ENCODE measurements at places on chromosomes 12 and 14. TPM values are rescaled to one million over a fixed set of nuclear protein-coding genes. Genes with fewer than 3 reads are reported as not detected.

- no peak overlapping the region for H3K4me3 ChIP-seq
- H3K27ac ChIP-seq: no peak overlapping the region
- H3K4me1 ChIP-seq: no peaks in the 10 kb centered on the region
- DNase-seq: no peak
Observed at GRCh38 chr14:48726080-48726642, 860.0 kb downstream of the RPS29 start.

GRCh38 chr12:130249376-130249775 lies 87.1 kb downstream of the FZD10 start:
- no peaks in the 10 kb centered on the region for H3K36me3 ChIP-seq
- no peaks in the 10 kb centered on the region for H3K27me3 ChIP-seq
- H3K4me1 ChIP-seq: no peaks in the 10 kb centered on the region

GRCh38 chr12:76946446-76946845 lies 67.6 kb upstream of the CSRP2 start:
- H3K4me3 ChIP-seq: no peak overlapping the region
- no peak for DNase-seq
- H3K36me3 ChIP-seq: no peaks in the 10 kb centered on the region
- peaks cover 15% of the 10 kb centered on the region for H3K27me3 ChIP-seq
- no peaks in the 10 kb centered on the region for H3K4me1 ChIP-seq
- H3K27ac ChIP-seq: no peak overlapping the region

DNA sequence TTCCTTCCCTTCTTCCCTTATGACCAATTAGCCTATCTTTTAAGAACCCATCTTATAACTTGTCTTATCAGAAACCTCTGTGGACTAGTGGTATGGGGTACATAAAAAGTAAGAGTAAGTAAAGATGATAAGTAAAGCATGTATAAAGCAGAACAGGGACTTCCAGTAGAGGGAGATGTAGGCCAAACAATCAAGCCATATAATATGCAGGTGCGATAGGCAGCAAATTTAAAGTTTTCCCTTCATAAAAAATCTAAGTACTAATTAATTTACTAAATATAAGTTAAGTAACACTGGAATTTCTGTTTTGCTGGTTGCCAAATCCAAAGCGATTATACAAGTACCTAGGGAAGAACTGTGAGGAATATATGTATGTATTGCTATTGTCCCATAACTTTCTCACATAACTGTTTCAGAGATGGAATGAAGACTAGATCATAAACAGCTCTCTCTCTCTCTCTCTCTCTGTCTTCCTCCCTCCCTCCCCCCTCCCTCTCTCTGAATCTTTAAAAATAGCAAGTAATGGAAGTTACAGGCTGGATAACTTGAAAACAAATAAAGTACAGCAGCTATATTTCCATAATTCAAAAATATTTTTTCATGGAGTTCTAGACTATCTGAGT lies 25.7 kb downstream of the METTL25 start:
- DNase-seq: no peak
- no peak overlapping the region for H3K27ac ChIP-seq
- no peak overlapping the region for H3K4me3 ChIP-seq
- H3K4me1 ChIP-seq: no peaks in the 10 kb centered on the region
- no peaks in the 10 kb centered on the region for H3K36me3 ChIP-seq

DNA sequence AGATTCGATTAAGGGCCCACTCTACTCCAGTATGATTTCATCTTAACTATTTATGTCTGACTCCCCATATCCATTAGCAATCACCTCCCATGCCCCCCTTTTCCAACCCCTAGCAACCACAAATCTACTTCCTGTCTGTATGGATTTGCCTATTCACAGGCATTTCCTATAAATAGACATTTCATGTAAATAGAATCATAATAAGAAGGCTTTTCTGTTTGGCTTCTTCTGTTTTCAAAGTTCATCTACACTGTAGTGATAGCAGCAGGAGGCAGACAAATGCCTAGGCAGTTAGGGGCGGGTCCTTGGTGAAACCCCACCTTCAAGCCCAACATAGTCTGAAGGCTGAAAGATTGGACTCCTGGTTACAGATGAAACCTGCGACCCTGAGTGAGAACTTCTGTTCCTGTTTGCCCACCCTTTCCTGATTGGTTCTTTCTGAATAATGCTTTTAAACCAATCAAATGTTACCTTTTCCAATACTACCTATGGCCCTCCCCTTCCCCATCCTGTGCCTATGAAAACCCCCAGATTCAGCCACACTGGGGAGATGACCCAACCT lies 62.1 kb upstream of the HECTD1 start:
- H3K4me3 ChIP-seq: no peak overlapping the region
- DNase-seq: no peak
- no peaks in the 10 kb centered on the region for H3K27me3 ChIP-seq
- no peaks in the 10 kb centered on the region for H3K36me3 ChIP-seq
- peaks cover 10% of the 10 kb centered on the region for H3K4me1 ChIP-seq

DNA sequence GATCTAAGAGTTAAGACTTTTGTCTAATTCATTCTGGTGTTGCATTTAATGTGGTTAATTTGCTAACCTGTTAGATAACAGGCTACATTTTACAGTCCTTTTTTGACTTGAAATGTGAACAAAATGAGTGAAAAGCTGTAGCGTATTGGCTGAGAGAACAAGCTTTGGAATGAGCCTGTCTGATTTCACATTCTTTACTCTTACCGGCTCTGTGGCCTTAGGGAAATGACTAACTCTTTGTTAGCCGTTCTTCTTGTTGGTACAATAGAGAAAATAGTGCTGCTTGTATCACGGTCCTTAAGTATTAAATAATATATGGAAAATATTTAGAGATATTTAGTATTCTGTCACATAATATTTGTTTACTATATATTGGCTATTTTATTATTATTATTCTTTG lies 1.9 kb downstream of the MNAT1 start:
- H3K27me3 ChIP-seq: peaks cover 22% of the 10 kb centered on the region
- H3K4me3 ChIP-seq: no peak overlapping the region
- no peak overlapping the region for H3K27ac ChIP-seq
- no peak for DNase-seq

DNA sequence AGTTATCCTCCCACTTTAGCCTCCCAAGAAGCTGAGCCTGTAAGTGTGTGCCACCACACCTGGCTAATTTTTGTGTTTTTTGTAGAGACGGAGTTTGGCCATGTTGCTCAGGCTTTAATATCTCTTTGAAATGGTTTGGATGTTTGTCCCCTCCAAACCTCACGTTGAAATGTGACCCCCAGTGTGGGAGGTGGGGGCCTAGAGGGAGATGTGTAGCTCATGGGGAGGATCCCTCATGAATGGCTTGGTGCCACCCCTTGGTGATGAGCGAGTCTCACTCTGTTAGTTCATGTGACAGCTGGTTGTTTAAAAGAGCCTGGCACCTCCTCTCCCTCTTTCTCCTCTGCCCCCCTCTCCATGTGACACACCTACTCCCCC lies 23.6 kb upstream of the TTC7B start:
- no peak overlapping the region for H3K27ac ChIP-seq
- DNase-seq: no peak
- peaks cover 26% of the 10 kb centered on the region for H3K4me1 ChIP-seq
- H3K27me3 ChIP-seq: peaks cover 10% of the 10 kb centered on the region
- no peaks in the 10 kb centered on the region for H3K36me3 ChIP-seq

The CLBA1 gene
- 0.60 TPM for total RNA-seq

Data from activated CD4-positive, alpha-beta T cell treated with anti-CD3 and anti-CD28 coated beads, Interleukin-2, amount 10 ng/mL, durations not matched to agents 7 days and 5 days (primary cell).